ENCODE measurements at places on chromosomes 16 and 17.

GRCh38 chr17:260031-260791 is 78.8 kb upstream of the DOC2B start:
- no peak for DNase-seq

GRCh38 chr17:1122533-1123392 is 57.0 kb downstream of the ABR start:
- peak; percentile 99 for DNase-seq

- no peak for DNase-seq
Measured at GRCh38 chr16:25030420-25031131, 15.4 kb upstream of the ARHGAP17 start.

GRCh38 chr17:1767358-1767757 is 5.5 kb downstream of the SERPINF1 start:
- DNase-seq = no peak

- DNase-seq = no peak
Measured at GRCh38 chr17:351449-351738, 1.2 kb downstream of the RPH3AL start.
